Sigmoid colon (tissue), 7 donors: ENCODE measurements at places on chromosomes 3 and 15. TPM values are rescaled to one million over a fixed set of nuclear protein-coding genes. Genes with fewer than 3 reads are reported as not detected.

ADAMTS7 gene
- 2.6 TPM for total RNA-seq

CELF6 gene
- total RNA-seq, result 2.5 TPM

ITIH1 gene
- total RNA-seq, result not detected

ATP13A4 gene
- total RNA-seq, result 0.49 TPM

SCG5 gene
- total RNA-seq, result 2.2 TPM

SAMMSON gene
- total RNA-seq, result not detected

SCG3 gene
- 1.9 TPM for total RNA-seq

ARHGAP31 gene
- total RNA-seq, result 11.1 TPM

B3GALNT1 gene
- total RNA-seq, result 5.4 TPM

KCNMB2 gene
- total RNA-seq, result 1.6 TPM

DPPA2 gene
- total RNA-seq, result not detected

LRRC3B gene
- 0.66 TPM for total RNA-seq

GRCh38 chr3:7144697-7145308 lies 283.9 kb downstream of the GRM7 start:
- DNase-seq, result no peak

GRCh38 chr3:72995337-72995736 lies 1.3 kb upstream of the PPP4R2 start:
- no peak for DNase-seq

DNA sequence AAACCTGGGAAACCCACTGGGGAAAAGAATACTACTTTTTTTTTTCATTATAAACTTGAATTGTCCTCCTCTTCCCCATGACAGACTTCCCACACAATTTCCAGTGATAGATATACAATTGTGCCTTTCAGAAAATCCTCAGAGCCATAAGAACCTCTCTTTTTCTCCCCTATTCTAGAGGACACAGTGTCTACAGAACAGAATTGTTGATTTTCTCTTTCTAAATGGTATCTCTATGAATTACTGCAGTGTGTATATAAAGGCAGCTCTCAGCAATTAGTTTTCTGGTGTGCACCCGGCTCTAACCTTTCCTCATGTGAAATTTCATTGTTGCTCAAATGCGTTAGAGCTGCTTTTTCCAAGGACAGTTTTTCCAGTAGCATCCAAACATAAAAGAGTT lies 430.1 kb downstream of the TUSC7 start:
- DNase-seq, result no peak

DNA sequence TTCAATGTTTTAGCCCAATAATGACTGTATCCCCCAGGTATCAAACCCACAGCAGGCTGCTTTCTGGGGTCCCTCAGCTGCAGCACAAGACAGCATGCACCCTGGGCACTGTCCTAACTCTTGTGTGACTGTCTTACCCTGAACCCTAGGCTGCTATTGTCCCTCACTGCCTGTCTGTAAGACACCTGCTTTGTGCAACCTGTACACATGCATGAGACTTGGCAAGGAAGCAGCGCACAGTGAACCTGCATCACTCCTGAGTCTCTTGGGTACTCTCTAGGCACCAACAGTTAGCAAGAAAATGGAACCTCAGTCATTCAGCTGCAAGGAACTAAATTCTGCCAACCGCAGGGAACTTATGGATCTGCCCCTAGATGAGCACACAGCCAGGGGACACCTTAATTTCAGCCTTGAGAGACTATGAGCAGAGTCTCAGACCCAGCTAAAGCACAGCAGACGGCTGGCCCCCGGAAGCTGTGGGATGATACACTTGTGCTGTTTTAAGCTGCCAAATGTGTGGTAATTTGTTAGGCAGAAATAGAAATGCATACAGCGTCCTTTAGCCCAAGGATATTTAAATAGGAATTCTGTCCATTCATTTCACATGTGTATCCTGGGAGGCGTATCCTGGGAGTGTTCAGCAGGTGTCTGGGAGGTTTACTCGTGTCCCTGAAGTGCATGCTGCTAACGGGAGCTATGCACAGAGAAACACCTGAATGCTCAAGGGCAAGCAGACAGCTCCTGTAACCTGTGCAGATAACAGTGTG lies 223.8 kb downstream of the KLF13 start:
- DNase-seq, result no peak

DNA sequence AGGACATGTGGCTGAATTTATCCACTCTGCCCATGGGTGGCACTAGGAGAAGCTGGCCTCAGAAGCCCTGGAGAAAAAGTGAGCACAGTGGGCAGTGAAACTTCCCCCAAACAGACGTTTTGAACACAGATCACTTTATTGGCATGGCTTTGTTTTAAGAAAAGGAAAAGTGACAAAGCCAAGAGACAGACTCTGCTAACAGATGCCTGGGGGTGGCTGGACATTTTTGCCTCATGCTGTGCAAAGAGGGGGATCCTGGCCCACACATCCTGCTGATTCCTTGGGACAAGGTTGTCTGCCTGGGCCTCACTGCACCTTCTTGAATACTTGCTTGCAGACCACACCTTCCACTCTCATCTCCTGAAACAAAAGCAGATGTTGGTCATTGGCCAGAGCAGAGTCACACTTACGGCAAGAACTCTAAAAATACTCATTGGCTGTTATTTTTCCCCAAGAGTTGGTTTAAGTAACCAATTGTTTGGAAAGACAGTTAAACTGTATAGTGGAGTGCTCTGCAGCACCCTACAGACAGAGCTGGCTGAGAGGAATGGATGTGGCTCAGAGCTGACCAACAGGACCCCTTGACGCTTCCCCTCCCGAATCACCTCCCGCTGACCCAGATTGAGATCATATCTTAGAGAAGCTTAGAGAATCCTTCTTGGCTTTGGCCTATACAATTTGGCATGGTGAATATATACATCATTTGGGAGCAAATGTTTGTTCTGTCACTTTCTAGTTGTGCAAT lies 22.0 kb downstream of the RBP1 start:
- no peak for DNase-seq

DNA sequence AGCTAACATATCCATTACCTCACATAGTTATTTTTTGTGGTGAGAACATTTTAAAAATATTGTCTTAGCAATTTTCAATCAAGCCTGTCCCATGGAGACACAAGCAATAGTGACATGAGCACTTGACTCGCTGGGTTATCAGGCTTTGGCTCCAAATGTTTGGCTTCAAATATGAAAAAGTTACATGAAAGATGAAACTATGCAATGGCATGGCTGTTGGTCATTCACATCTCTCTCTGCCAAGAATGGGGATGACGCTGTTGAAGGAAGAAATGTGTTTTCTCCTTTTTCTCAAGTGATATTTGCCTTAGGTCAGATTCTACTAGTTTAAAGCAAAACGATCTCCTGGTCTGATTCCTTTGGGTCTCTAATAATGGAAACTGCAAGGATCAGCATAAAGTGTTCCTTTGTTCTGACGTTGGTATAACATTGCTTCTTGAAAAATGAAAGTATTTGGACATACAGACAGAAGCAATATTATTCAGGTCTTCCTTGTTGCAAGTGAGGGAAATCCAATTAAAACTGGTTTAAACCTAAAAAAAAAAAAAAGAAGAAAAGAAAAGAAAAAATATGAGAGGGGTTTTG lies 71.2 kb downstream of the SSUH2 start:
- DNase-seq, result no peak

GRCh38 chr15:65051266-65051665 lies 6.1 kb downstream of the SLC51B start:
- DNase-seq, result no peak

DNA sequence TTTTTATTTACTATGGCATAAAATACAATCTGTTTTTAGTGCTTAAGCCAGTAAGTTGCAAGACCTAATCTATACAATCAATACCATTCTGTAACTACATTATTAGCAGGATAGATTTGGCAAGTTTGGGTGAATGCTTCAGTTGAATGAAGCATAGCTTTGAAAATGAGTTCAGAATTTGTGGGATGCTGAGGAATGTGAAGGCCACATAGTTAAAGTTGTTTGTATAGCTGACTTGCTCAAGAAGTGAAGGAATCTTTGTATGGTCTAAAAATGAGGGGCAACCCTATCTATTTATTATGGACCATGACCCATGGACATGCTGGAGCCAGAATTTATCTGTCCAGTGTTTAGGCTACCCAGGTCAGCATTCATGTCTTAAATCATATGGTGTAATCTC lies 58.5 kb downstream of the CRYBG3 start:
- DNase-seq, result no peak

DNA sequence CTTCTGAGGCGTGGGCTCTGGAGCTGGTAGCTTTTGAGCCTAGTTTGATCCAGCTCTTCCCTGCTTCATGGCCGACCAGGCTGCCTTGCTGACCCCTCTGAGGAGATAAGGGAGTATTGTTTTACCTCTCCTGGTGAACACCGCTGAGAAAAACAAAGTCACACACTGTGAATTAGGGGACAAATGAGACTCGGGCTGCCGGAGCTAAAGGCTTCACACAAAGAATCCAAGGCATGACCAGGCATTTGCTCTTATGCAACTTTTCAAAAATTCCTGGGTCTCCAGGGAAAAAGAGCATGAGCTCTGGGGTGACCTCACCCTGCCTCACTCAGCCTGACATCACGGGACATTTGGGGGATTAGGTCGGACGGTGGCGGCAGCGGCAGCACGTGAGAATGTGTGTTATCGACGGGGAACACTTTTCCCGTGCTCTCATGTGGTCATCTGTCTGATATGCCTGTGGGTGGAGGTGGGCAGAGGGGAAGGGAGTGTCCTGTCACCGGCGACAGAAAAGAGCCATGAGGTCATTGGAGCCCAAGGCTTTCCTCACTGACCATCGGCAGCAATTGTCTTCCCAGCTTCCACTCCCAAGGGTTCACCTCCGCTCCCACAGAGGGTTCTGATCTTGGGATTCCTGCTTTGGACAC lies 61.0 kb downstream of the TMEM44 start:
- DNase-seq, result peak; percentile 77

DNA sequence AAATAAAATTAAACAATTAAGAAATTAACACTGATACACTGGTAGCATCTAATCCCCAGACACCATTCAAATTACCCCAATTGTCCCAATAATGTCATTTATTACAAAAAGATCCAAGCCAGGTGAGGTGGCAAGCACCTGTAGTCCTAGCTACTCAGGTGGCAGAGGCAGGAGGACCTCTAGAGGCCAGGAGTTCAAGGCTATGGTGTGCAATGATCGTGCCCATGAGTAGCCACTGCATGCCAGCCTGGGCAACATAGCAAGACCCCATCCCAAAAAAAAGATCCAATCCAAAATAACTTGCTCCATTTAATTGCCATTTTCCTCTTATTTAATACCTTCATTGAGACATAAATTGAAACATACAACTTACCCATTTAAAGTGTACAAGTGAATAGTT lies 17.8 kb downstream of the CSTA start:
- no peak for DNase-seq

GRCh38 chr15:88838667-88839066 lies 35.4 kb downstream of the ACAN start:
- no peak for DNase-seq

DNA sequence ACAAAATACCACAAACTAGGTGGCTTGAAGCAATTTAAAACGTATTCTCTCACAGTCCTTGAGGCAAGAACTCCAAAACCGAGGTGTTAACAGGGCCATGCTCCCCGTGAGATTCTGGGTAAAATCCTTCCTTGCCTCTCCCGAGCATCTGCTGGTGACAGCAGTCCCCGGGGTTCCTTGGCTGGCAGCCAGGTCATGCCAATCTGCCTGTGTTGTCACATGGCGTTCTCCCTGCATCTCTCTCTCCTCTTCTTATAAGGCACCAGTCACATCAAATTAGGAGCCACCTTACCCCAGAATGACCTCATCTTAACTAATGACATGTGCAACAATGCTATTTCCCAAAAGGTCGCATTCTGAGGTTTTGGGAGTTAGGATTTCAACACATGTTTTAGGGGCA lies 26.3 kb upstream of the LRRN1 start:
- no peak for DNase-seq

DNA sequence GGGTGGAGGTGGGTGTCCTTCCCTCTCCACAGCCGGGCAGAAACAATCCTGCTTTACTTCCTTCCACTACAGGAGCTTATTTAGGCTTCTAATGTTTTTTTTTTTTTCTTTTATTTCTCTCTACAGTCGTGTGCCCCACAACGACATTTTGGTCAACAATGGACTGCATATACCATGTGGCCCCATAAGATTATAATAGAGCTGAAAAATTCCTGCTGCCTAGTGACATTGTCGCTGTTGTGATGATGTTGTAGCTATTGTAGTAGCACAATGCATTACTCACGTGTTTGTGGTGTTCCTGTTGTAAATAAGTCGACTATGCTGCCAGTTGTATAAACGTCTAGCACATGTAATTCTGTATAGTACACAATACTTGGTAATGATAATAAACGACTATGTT lies 153.7 kb downstream of the IL20RB start:
- DNase-seq, result no peak

GRCh38 chr3:135970506-135971116 lies 5.1 kb downstream of the PPP2R3A start:
- no peak for DNase-seq

- no peak for DNase-seq
These were observed 80.7 kb downstream of the SQOR start for GRCh38 chr15:45715528-45715927.

- no peak for DNase-seq
These were observed 393.7 kb downstream of the FEZF2 start for GRCh38 chr3:61979638-61980037.

GRCh38 chr15:50138391-50138790 lies 19.4 kb upstream of the ATP8B4 start:
- no peak for DNase-seq

- DNase-seq, result no peak
These were observed 5.3 kb downstream of the CEP19 start for GRCh38 chr3:196706731-196707130.

- no peak for DNase-seq
These were observed 2.0 kb downstream of the DCUN1D1 start for GRCh38 chr3:182978387-182978786.

GRCh38 chr3:120160050-120160449 lies 65.8 kb upstream of the GSK3B start:
- DNase-seq, result peak; percentile 87

- DNase-seq, result no peak
These were observed 152.9 kb upstream of the GOLIM4 start for GRCh38 chr3:168248383-168249204.

GRCh38 chr3:67123914-67124313 lies 125.8 kb downstream of the KBTBD8 start:
- no peak for DNase-seq

DNA sequence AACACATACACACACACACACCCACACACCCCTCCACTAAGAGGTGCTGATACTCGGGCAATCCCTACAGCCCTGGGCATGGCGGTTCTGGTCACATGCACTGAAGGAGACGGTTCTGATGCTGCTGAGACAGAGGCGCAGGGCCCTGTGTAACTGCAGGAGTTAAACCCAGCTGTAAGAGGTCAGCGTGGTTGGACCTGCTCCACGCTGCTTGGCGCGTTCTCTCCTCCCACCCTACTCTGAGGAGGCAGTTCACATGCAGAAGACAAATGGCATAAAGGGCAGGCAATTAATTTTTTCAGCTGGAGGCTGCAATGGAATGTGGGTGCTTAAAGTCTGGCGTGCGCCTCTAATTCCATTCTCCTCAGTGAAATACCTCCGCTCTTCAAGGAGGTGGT lies 35.2 kb downstream of the GRK7 start:
- peak; percentile 81 for DNase-seq

- peak; percentile 71 for DNase-seq
These were observed 15.2 kb downstream of the SSUH2 start for GRCh38 chr3:8629151-8630021.

- DNase-seq, result no peak
These were observed 2.2 kb upstream of the MLF1 start for GRCh38 chr3:158568784-158569183.

GRCh38 chr3:52213901-52214300 lies 11.5 kb downstream of the TLR9 start:
- DNase-seq, result no peak
